ENCODE measurements at places on chromosomes 4 and X.

GRCh38 chr4:169626331-169627282 is 6.2 kb downstream of the CLCN3 start:
- no peak for DNase-seq

DNA sequence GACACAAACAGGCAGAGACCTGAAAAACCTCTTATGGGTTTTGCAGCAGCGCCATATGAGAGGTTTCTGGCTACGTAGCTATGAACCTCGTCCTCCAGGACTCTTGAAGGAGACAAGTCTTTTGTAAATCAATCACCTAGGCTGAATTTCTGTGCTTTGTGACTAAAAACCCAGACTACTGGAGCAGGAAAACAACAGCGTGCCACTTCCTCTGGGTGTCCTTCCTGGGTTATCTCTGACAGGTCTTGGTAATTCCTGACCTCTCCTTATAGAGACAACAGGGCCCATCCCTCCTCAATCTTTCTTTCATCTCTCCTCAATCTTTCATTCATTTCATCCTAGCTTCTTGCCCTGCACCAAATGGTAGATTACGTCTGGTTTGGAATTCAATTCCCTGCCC is 5.7 kb downstream of the S100P start:
- no peak for DNase-seq

GRCh38 chr4:242121-242848 is 63.0 kb downstream of the ZNF732 start:
- DNase-seq, result peak; percentile 62

GRCh38 chr4:152735396-152735859 is 44.1 kb downstream of the TIGD4 start:
- peak; percentile 1 for DNase-seq

DNA sequence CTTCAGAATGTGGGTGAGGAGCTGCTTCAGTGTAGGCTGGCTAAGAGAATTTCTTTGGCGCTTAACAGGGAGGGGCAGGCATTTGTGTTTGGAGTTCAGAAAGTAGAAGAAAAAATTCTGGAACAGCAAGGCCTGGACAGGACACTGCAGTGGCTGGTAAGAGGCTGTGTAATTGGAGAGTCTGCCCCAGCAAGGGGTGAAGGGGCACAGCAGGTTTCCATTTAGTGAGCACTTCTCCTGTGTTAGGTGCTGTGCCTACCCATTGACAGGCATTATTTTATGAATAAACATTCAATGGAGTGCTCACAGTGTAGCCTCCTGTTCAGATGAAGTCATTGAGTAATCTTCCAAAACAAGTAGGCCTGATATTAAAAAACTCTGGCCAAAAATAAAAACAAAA is 10.7 kb upstream of the CPE start:
- DNase-seq, result no peak

DNA sequence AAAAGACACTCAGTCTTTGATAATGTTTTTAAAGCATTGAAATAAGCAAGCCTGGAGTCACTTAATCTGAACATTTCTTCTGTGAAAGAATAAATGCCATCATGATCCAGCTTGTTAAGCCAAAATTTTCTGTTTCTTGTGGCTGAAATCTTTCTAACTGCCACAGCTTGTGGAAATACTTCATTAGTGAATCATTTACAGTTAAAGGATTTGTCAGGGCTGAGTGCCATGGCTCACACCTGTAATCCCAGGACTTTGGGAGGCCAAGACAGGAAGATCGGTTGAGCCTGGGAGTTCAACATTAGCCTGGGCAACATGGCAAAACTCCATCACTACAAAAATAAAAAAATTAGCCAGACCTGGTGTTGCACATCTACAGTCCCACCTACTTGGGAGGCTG is 93.3 kb upstream of the PDE5A start:
- DNase-seq, result no peak

- no peak for DNase-seq
Observed at GRCh38 chr4:13190093-13190721, 293.9 kb downstream of the RAB28 start.

DNA sequence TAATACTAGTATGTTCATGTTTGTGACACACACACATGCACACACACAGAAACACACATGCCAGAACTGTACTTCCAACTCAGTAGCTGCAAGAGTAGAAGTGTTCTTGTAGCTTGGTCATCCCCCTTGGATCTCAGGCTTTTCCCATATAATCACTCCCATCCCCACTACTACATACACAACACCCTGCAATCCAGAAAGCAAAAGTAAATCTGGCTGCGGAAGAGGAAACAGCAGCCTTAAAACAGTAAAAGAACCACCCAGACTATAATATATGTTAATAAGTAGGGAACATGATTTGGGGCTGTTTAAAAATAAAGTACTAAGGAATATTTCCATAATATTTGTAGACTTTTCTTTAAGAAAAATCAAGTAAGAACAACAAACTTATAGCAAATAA is 103.2 kb downstream of the AMMECR1 start:
- DNase-seq, result no peak

GRCh38 chr4:39609454-39609931 is 29.2 kb downstream of the SMIM14 start:
- DNase-seq, result no peak

GRCh38 chr4:15870079-15870478 is 68.5 kb downstream of the FGFBP1 start:
- DNase-seq, result no peak

DNA sequence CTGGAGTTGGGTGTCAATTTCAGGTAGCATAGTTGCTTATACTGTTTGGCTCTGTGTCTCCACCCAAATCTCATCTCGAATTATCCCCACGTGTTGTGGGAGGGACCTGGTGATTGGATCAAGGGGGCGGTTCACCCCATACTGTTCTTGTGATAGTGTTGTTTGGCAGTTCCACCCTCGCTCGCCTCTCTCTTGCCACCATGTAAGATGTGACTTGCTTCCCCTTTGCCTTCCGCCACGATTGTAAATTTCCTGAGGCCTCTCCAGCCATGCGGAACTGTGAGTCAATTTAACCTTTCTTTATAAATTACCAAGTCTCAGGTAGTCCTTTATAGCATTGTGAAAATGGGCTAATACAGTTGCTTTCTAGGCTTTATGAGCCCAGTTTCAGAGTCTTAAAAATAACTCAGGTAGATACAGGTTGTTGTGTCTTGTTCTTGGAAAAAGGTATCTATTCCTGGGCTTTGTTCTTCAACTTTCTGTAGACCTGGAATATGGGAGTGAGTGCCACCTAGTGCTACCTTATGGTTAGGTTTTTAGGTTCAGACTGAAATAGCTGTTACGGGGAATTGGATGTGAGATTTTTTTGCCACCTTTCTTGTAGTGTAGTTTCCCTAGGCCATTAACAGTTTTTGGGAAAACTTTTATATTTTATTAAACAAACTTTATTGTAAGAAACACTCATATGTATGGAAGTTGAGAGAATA is 15.6 kb downstream of the PGK1 start:
- DNase-seq, result no peak

All from NCI-H1694 (cell line).